ENCODE measurements at places on chromosomes 13 and 19. TPM values are rescaled to one million over a fixed set of nuclear protein-coding genes. Genes with fewer than 3 reads are reported as not detected.
A peak's percentile ranks its signal among the peaks of the same experiment; 100 is the strongest.

The TM9SF2 gene
- total RNA-seq = 64.2 TPM

GRCh38 chr13:26459276-26460131 is 98.0 kb upstream of the WASF3 start:
- H3K4me1 ChIP-seq = no peaks in the 10 kb centered on the region
- peak overlapping the region; percentile 12 for H3K27ac ChIP-seq
- H3K27me3 ChIP-seq = peaks cover 8% of the 10 kb centered on the region
- no peaks in the 10 kb centered on the region for H3K36me3 ChIP-seq

- no peak overlapping the region for H3K4me3 ChIP-seq
- no peak for DNase-seq
- no peaks in the 10 kb centered on the region for H3K27me3 ChIP-seq
- H3K27ac ChIP-seq = no peak overlapping the region
- no peaks in the 10 kb centered on the region for H3K36me3 ChIP-seq
These were observed 34.3 kb upstream of the TNFSF11 start for GRCh38 chr13:42539670-42540069.

The ZGLP1 gene
- 7.2 TPM for total RNA-seq

- no peaks in the 10 kb centered on the region for H3K27me3 ChIP-seq
- H3K4me1 ChIP-seq = no peaks in the 10 kb centered on the region
These were observed 217.2 kb downstream of the LACC1 start for GRCh38 chr13:44096901-44097300.

DNA sequence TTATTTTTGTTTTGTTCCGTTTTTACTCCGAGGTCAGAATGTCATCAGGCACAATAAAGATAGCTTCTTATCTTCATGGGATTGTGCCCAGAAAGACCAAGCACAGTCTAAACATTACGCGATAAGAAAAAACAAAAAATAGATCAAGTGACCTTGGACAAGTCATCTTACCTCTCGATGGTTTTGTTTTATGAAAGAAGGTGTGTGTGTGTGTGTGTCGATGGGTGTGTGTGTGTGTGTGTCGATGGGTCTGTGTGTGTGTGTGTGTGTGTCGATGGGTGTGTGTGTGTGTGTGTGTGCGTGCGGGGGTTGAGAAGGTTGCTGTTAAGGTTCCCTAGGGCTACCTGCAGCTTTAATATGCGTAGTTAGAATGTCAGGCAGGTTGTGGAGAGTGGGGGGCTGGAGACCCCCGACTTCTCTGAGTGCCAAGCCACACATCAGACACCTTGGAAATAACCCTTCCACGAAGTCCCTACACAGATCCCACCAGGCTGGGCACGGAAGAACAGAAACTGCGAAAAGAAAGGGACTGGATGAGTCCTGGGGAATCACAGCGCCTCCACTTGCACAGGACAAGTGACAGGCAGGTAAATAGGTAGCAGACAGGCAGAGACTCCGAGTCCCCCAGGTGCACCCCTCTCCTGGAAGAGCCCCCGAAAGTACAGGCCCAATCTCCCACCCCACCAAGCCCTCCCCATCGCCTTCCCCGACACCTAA is 458 bp upstream of the ATP8A2 start:
- H3K36me3 ChIP-seq = no peaks in the 10 kb centered on the region
- no peak for DNase-seq
- peak overlapping the region; percentile 51 for H3K4me3 ChIP-seq
- peaks cover 79% of the 10 kb centered on the region for H3K27me3 ChIP-seq
- no peak overlapping the region for H3K27ac ChIP-seq
- peaks cover 15% of the 10 kb centered on the region for H3K4me1 ChIP-seq

The ZNF417 gene
- 8.6 TPM for total RNA-seq

The TBXA2R gene
- 0.85 TPM for total RNA-seq

GRCh38 chr19:36081894-36082293 is 27.2 kb downstream of the WDR62 start:
- no peaks in the 10 kb centered on the region for H3K36me3 ChIP-seq
- no peak for DNase-seq
- peaks cover 5% of the 10 kb centered on the region for H3K4me1 ChIP-seq
- H3K27me3 ChIP-seq = no peaks in the 10 kb centered on the region
- no peak overlapping the region for H3K4me3 ChIP-seq

GRCh38 chr13:101727118-101727517 is 274.6 kb downstream of the ITGBL1 start:
- no peaks in the 10 kb centered on the region for H3K27me3 ChIP-seq
- H3K4me3 ChIP-seq = no peak overlapping the region
- DNase-seq = no peak
- H3K27ac ChIP-seq = no peak overlapping the region

GRCh38 chr19:19385896-19386869 is 19.3 kb upstream of the GATAD2A start:
- no peaks in the 10 kb centered on the region for H3K36me3 ChIP-seq
- peak overlapping the region; percentile 86 for H3K27ac ChIP-seq
- peak; percentile 81 for DNase-seq
- no peaks in the 10 kb centered on the region for H3K27me3 ChIP-seq

The SSC5D gene
- 2.1 TPM for total RNA-seq

GRCh38 chr13:58804832-58805231 is 1173.3 kb downstream of the PCDH17 start:
- H3K4me1 ChIP-seq = no peaks in the 10 kb centered on the region
- no peaks in the 10 kb centered on the region for H3K36me3 ChIP-seq
- H3K27ac ChIP-seq = no peak overlapping the region
- no peak for DNase-seq

- no peaks in the 10 kb centered on the region for H3K36me3 ChIP-seq
- no peak overlapping the region for H3K4me3 ChIP-seq
- no peaks in the 10 kb centered on the region for H3K27me3 ChIP-seq
- DNase-seq = peak; percentile 78
- no peak overlapping the region for H3K27ac ChIP-seq
These were observed 22.2 kb downstream of the SIGLEC5 start for GRCh38 chr19:51607920-51608562.

The GNG8 gene
- not detected for total RNA-seq

- no peaks in the 10 kb centered on the region for H3K36me3 ChIP-seq
- peaks cover 17% of the 10 kb centered on the region for H3K4me1 ChIP-seq
- DNase-seq = no peak
- no peak overlapping the region for H3K27ac ChIP-seq
These were observed 495 bp downstream of the KCNA7 start for GRCh38 chr19:49071860-49072547.
